Endothelial cell of umbilical vein (primary cell): ENCODE measurements at places on chromosomes 6 and 20. TPM values are rescaled to one million over a fixed set of nuclear protein-coding genes. Genes with fewer than 3 reads are reported as not detected.

- no peak overlapping the region for H3K4me3 ChIP-seq
- DNase-seq, result no peak
- peaks cover 17% of the 10 kb centered on the region for H3K36me3 ChIP-seq
- no peaks in the 10 kb centered on the region for H3K4me1 ChIP-seq
- H3K27me3 ChIP-seq, result no peaks in the 10 kb centered on the region
Observed at GRCh38 chr6:36076178-36077063, 48.8 kb downstream of the MAPK14 start.

The RNF144B gene
- 78.3 and 97.3 TPM in 2 replicates for total RNA-seq

The GGTLC1 gene
- total RNA-seq, result not detected in 2 replicates

The MYMX gene
- not detected in 2 replicates for total RNA-seq
